Bone marrow (tissue), 2 donors: ENCODE measurements at places on chromosomes 12 and 14.

- DNase-seq, result no peak
Measured at GRCh38 chr12:48998497-48999353, 450 bp downstream of the DDN start.

DNA sequence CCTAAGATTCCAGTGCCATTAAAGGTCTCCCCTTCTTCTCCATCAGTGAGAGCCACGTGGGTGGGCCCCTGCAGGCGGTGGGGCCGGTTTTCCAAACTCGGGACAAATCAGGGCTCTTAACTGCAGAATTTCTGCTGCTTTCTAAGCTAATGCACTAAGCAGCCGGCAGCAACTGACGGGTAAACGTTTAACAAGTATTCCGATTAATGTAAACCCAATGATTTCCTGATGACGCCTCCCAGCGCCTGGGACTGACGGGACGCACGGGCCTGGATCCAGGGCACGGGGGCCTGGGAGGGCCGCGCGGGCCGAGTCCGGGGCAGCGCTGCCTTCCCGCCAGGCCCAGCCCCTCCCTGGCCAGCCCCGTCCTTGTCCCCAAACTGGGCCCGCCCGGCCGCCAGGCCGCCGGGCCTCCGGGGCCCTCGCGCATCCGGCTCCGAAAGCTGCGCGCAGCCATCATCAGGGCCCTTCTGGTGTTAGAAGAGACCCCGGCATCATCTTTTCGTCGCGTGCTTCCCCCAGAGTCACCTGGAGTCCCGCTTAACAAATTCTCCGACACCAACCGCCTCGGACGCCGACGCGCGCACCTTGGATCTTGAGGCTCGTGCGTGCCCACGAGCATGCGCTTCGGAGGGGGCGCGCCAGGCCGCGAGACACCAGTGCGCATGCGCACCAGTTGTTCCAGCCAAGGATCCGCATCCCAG is at the start of gene MLH3:
Gene MLH3, minus strand, starts transcription at position 616 of the 704 bp plus-strand sequence. CDS start 1,812 bp downstream, outside the sequence.
- DNase-seq, result peak; percentile 59

- DNase-seq, result no peak
Measured at GRCh38 chr12:24760162-24760561, 188.7 kb downstream of the BCAT1 start.

DNA sequence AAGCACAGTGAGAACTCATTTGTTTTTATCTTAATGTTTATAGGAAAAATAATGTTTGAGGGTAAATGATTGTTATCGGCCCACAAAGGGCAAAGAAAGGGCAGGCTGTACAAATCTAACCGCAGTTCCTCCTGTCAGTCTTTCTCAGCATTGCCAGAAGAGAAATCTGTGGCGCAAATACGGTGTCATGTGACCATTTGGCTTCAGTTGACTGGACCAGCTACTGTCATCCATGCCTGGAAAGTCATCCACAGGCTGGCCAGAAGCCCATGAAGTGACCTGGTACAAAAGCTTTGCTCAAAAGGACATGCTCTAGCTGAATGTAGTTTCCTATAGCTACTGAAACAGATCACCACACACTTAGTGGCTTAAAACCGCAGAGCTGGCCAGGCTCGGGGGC is 43.6 kb downstream of the HCAR2 start:
- no peak for DNase-seq

DNA sequence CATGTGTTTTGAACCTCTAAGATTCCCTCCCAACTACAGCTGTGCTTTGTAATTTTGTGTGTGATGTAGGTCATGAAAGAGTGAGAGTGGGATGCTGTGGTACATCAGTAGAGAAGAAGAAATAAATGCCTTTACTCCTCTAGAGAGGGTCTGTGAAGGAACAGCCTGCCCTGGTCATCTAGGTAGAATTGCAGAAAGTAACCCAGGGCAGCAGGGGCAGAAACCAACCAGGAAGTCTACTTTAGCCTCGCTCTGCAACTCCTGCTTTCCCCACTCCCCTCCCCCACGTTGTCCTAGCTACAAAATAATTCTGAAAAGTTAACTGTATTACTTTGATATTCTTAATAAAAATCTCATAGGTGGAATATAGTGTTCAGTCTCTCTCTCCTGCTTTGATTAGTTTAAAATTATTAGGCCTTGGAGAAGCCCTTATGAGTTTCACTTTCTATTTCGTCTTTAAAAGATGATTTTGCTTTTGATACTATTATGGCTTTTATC is 7.5 kb downstream of the TBK1 start:
- peak; percentile 24 for DNase-seq

DNA sequence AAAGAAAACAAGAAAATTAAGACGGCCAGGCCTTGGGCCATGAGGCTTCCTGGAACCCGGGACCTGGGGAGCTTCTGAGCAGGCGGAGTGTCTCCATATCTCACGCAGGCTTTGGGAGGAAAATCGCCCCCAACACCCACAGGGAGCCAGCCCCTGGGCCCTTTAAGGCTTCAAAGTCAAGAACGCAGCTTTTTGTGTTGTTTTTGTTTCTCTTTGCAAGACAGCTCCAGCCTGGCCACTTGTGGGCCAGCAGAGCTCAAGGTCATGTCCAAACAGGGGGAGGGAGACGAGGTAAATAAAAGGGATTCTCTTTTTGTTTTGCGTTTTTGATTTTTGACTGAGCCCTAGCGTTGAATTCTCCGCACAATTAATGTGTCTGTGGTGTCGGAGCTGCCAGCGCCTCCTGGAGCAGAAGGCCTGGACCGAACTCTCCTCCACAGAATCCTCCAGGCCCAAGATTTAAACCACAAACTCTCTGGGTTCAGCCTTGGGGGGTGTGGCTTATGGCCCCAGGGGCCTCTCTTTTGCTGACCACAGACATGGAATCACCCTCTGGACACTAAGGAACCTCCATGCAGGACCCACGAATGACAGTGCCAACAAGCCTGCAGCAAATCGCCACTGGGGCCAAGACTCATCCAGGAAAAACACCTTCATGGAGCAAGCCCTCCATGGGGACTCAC is 8.2 kb downstream of the SCARB1 start:
- DNase-seq, result no peak

- DNase-seq, result peak; percentile 80
Measured at GRCh38 chr14:100065942-100066574, 836 bp downstream of the EVL start.

DNA sequence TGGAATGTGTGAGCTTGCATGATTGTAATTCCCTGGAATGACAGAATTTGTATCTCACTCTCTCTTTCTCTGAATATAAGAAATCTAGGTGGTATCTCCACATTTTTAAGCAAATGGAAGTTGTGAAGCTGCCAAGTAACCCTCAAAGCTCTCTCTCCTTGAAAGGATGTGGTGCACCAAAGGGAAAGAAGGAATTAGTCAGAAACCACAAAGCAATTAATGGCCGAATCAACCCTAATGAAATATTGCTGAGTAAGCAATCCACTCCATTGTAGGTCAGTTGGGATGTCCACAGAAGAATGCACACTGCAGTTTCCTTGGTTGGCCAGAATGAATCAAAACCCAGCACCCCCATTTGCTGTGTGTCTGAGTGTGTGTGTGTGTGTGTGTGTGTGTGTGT is 153.5 kb downstream of the KCNA5 start:
- DNase-seq, result no peak

- no peak for DNase-seq
Measured at GRCh38 chr12:69238589-69239351, 599 bp upstream of the CPSF6 start.

- DNase-seq, result no peak
Measured at GRCh38 chr14:93986955-93987354, 10.1 kb upstream of the CCDC197 start.

DNA sequence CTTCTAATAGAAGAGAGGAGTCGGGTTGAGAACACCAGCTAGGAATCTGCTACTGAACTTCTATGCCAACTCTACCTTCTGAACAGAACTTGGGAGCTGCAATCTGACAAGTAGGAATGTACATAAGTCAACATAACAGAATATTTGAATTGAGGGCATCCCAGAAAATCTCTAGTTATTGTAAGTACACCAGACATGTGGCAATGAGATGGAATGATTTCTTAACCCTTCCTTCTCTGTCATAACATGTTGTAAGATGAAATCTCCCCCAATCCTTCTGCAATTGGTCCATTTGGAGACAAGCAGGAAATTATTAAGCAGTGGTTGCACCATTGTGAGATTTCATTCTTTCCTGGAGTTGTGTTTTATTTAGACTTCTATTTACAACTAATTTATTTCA is 68.7 kb upstream of the TMPO start:
- DNase-seq, result no peak

DNA sequence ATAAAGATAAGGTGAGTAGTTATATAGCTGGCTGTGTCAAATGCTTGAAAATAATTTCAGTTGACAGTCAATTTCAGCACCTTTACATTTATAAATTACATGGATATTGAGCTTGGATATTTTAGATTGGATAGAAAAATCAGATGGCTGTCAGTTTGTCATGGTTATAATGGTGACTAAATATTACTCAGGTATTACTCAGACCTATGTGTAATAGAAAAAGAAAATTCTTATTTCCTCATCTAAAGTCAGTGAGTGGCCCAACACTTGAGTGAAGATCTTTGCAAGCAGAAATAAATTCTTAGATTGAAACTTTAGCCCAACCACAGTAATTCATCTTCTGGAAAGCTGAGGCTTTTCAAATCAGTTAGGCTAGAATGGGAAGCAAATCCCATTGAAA is 354.4 kb downstream of the NAV3 start:
- DNase-seq, result no peak
